ENCODE measurements at places on chromosomes 7 and 10.

GRCh38 chr10:80468002-80468401, 13.9 kb downstream of the TSPAN14 start:
- no peak for DNase-seq

- DNase-seq, result no peak
These were observed 355.5 kb downstream of the GPR158 start for GRCh38 chr10:25530306-25530705.

DNA sequence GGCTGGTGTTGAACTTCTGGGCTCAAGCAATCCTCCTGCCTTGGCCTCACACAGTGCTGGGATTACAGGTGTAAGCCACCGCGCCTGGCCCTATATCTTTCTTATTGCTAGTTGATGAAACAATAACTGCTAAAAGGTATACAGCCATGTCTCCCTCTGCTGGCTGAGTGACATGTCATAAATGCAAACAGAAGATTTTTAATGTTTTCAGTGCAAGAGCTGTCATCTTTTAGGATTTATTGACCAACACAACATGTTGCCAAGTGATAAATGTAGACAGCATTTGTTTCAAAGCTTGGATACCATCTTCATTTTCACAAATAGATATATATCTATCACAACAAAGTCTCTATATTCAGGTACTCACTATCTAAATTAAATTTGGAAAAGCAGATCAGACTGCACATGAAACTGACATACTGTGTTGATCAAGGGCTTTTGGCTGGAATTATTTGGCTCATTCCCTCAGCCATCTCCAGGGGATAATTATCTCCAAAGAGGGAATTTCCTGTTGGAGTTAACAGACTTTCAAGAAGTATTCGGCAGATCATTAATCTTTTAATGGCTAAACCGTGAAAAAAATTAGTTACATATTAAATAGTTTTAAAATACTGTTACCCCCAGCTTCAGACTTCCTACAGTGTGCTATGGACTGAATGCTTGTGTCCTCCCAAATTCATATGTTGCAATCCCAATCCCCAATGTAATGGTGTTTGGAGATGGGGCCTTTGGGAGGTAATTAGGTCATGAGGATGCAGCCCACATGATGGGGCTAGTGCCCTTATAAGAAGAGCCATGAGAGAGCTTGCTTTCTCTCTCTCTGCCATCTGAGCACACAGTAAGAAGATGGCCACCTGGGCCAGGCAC, 41.3 kb upstream of the SRPK2 start:
- peak; percentile 38 for DNase-seq

DNA sequence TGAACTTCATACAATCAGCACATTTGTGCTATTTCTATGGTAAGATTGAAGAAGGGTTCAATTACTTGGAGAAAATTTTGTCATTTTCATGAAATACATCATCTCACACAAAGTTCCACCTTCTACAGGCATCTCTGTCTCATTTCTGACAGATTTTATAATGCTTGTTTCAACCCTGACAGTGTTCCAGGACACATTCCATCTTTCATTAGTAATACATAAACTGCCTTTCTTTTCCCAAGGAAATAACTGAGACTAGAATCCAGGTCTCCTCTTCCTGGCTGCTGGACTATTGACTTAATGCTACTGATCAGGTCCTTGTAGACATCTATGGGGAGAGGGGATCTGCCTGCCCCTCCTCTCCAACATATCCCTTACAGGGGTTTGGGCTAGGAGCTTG, 70.1 kb upstream of the PLPP4 start:
- DNase-seq, result no peak

DNA sequence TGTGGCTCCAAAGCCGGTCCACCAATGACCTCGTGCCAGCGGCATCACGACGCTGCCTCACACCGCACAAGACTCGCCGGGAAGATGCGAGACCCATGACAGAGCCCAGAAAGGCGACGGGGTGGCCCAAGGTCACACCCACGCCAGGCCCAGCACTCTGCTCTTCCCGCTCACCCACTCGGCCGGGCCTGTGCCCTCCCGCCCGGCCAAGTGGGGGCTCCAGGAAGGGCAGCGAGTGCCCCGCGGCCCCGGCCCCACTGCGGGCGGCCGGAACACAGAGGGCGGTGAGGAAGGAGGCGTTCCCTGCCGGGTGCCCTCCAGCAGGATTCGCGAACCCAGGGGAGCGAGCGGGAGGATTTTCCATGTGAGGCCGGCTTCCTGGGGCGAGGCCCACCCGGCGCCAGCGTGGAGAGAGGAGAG, 56.3 kb downstream of the PDGFA start:
- no peak for DNase-seq

DNA sequence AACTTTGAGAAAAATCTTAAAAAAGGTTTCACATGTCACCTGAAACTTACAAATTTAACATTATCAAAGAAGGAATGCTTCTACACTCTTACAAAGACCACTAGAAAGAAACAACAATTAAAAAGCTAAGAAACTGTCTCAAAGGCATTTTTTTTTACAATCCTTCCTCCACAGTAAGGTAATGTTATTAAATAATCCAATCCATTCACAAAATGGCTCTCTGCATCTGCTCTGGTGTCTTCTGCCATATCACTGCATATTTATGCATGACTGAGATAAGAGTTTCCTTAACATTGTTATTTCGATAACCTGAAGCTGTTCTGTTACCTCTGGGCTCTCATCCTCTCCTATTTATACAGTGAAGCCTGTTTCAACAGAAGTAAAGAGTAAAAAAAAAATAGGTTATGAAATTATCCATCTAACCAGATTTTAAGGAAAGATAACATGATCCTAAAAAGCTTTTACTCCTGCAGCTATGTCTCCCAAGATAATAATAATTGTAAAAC, 8.5 kb downstream of the HNRNPA2B1 start:
- DNase-seq, result no peak

- DNase-seq, result no peak
These were observed 135.1 kb upstream of the NPS start for GRCh38 chr10:127414024-127414423.

DNA sequence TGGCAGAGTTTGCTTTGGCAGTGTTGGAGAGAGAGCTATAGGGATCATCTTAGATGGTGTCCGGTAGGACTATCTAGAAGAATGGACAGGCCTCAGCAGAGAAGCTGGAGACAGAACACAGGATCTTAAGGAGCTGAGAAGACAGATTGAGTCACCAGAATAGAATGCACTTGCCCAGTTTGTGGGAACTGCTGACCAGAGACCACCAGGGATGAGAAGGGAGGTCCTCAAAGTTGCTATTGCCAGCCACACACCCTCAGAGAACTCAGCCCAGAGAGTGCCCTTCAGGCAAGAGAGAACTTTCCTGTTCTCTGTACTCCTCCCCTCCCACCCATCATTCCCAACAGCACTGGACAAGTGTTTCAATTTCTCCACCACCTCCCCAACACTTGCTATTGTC, 25.3 kb upstream of the GALNT11 start:
- no peak for DNase-seq

DNA sequence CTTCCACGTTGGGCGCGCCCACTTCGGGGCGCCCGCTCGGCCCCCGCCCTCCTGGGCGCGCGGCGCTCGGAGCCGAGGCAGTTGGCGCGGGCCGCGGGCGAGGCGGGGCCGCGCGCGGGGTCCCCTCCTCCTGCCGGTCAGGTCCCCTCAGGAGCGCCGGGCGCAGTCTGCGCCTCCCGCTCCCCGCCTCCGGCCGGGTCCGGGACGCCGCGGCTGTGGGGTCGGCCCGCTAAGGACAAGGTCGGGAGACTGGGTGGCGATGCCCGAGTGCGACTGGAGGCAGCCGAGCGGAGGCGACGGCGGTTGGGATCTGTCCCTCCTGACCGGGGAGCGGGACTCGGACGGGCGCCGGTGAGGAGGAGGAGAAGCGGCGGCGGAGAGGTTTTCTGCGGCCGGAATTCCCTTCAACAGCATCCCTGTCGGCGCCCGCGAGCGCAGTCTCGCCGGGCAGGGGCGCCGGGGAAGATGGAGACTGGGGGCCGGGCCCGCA, at the start of gene ATRNL1:
Gene ATRNL1, plus strand, starts transcription at position 80 of the 490 bp plus-strand sequence. Its CDS starts 386 bp downstream, at position 466.
- no peak for DNase-seq

DNA sequence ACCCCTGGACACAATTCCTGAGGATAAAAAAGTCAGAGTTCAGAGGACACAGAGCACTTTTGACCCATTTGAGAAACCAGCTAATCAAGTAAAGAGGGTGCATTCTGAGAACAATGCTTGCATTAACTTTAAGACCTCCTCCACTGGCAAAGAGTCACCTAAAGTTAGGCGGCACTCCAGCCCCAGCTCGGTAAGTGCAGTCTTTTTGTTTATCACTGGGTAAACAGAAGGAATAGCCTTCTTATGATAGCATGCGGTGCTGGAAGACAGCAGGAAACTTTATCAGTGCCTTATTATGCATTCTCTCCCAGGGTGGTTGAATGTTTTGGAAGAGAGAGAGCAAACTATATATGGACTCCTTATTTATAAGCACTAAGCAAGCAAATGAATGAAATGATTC, 130.5 kb downstream of the CDK14 start:
- no peak for DNase-seq

DNA sequence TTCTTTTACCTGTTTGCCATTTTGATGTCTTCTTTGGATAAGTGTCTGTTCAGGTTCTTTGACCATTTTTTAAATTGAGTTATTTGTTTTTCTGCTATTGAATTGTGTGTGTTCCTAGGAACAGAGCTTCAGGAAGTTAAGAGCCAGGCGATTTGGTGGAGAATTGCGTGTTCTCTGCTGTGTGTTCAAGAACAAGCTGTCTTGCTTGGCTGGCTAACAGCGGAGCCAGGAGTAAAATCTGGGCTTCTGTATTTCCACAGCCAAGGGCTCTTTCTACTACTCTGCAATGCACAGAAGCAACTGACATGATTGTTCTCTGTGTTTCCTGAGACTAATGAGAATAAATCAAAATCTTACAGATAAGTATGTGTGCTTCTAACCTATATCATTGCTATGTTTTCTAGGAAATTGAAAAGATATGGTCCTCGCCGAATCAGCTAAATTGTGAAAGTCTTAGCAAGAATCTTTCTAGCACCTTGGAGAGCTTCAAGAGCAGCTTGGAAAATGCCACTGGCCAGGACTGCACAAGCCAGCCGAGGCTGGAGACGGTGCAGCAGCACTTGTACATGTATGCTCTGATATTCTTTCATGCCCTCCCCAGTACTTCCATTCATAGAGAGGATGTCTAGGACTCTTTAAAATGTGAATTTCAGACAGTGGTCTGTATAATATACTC, 124.2 kb downstream of the ABCA13 start:
- no peak for DNase-seq

DNA sequence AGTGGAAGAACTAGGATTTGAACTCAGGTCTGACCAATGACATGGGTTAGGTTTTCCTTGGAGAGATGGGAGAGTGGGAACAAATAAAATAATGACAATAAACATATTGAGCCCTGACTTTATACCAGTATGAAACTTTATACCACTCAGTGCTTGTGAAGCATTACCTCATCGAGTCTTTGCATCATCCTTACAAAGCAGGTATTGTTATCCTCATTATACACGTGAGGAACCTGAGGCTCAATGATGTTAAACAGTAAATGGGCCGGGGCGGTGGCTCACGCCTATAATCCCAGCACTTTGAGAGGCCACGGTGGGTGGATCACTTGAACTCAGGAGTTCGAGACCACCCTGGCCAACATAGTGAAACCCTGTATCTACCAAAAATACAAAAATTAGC, 47.7 kb downstream of the HHEX start:
- no peak for DNase-seq

GRCh38 chr7:126436213-126436868, 816.4 kb downstream of the GRM8 start:
- no peak for DNase-seq

- no peak for DNase-seq
These were observed 57.9 kb downstream of the ELFN1 start for GRCh38 chr7:1727812-1728570.

DNA sequence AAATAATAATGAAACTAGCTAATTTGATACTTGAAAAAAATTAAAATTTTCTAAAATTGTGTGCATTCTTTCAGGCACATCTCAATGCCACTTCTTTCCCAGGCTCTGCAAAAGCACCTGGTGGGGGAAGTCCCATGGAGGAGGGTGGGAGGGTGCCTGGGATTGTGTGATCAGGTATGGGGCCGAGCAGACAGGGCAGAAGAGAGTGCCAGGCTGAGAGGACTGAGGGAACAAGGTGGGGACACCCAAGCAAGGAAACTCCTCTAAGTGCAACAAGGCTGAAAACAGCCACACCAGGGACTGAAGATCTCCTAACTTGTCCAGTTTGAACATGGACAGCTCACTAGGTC, 13.8 kb downstream of the PARP12 start:
- DNase-seq, result no peak

- no peak for DNase-seq
These were observed 117.6 kb upstream of the TCF7L2 start for GRCh38 chr10:112832361-112832878.

- DNase-seq, result no peak
These were observed 30.6 kb upstream of the RHOBTB1 start for GRCh38 chr10:60974463-60975149.

GRCh38 chr7:121328508-121329190, at the start of gene WNT16:
TSS of gene WNT16 (plus strand) at chr7:121329000. CDS start at chr7:121329293, 293 bp downstream.
- no peak for DNase-seq

- no peak for DNase-seq
These were observed 874 bp downstream of the GIMAP5 start for GRCh38 chr7:150738092-150738491.

DNA sequence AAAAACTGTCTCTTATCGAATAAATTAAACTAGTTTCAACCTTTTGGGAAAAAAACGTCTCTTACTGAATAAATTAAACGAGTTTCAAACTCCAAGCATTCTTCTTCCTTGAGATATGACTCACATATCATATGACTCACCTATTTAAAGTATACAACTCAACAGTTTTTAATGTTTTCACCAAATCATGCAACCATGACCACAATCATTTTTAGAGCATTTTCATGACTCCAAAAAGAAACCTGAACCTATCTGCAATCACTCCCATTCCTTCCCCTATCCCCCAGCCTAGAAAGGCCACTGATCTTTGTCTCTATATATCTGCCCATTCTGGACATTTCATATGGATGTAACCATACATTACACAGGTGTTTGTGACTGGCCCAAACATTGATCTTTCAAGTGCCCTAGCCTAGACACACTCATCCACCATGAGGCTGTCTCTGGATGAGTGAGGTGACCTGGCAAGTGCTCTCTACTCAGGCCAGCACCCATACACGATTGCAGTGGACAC, 115.3 kb downstream of the PIP4K2A start:
- no peak for DNase-seq

DNA sequence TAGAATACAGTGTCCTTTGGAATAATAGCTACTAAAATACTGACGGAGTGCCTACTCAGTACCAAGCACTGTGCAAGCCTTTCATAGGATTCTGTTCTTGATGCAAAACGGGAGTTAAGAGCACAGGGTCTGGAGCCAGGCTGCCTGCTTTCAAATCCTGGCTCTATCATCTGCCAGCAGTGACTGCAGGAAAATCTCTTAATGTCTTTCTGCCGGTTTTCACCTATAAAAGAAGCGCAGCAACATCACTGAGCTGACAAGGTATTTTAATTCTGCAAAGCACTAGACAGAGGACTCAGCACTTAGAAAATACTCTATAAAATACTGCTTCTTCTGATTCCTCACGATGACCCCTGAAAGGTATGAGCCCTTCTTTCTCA, 659 bp downstream of the FIGNL1 start:
- no peak for DNase-seq

GRCh38 chr10:16867556-16867955, 50.3 kb upstream of the RSU1 start:
- no peak for DNase-seq

Data from DMS 273 treated with DMSO at 0.1 percent for 48 hours (cell line).